ENCODE measurements at places on chromosomes 11 and 22. TPM values are rescaled to one million over a fixed set of nuclear protein-coding genes. Genes with fewer than 3 reads are reported as not detected.

Gene RFPL3
- total RNA-seq, result not detected

Gene CARD16
- not detected for total RNA-seq

Gene RFPL1
- total RNA-seq, result not detected

Gene CRYBA4
- total RNA-seq, result not detected

Gene UFD1
- total RNA-seq, result 16.3 TPM

Gene SLC1A2
- 135 TPM for total RNA-seq

Gene EPS8L2
- total RNA-seq, result 6.8 TPM

Gene NRGN
- total RNA-seq, result 1.00 TPM

Gene MUC2
- total RNA-seq, result 1.5 TPM

Gene INPP5J
- 0.73 TPM for total RNA-seq

Gene KLHL35
- total RNA-seq, result 17.0 TPM

Gene SLC22A25
- total RNA-seq, result not detected

Gene SCUBE1
- total RNA-seq, result 1.7 TPM
